ENCODE measurements at places on chromosomes 16 and 17. TPM values are rescaled to one million over a fixed set of nuclear protein-coding genes. Genes with fewer than 3 reads are reported as not detected.

SHISA9 gene
- not detected for polyA plus RNA-seq

WNT3 gene
- not detected for polyA plus RNA-seq

LRRC37A gene
- 0.27 TPM for polyA plus RNA-seq

CACNG1 gene
- not detected for polyA plus RNA-seq

SHISA6 gene
- not detected for polyA plus RNA-seq

LHX1 gene
- not detected for polyA plus RNA-seq

ODF4 gene
- polyA plus RNA-seq = not detected

HOXB9 gene
- polyA plus RNA-seq = not detected

PITPNC1 gene
- polyA plus RNA-seq = 119 TPM

SPAG5 gene
- polyA plus RNA-seq = 0.40 TPM

SOX8 gene
- 1.3 TPM for polyA plus RNA-seq
